Glomerular endothelial cell (primary cell): ENCODE measurements at places on chromosomes 7 and 10. TPM values are rescaled to one million over a fixed set of nuclear protein-coding genes. Genes with fewer than 3 reads are reported as not detected.

OR2A7 gene
- 1.5 TPM in 1 of 2 replicates, not detected in the other for total RNA-seq

GRCh38 chr10:33189363-33189762, 145.1 kb downstream of the NRP1 start:
- no peak for DNase-seq

DNA sequence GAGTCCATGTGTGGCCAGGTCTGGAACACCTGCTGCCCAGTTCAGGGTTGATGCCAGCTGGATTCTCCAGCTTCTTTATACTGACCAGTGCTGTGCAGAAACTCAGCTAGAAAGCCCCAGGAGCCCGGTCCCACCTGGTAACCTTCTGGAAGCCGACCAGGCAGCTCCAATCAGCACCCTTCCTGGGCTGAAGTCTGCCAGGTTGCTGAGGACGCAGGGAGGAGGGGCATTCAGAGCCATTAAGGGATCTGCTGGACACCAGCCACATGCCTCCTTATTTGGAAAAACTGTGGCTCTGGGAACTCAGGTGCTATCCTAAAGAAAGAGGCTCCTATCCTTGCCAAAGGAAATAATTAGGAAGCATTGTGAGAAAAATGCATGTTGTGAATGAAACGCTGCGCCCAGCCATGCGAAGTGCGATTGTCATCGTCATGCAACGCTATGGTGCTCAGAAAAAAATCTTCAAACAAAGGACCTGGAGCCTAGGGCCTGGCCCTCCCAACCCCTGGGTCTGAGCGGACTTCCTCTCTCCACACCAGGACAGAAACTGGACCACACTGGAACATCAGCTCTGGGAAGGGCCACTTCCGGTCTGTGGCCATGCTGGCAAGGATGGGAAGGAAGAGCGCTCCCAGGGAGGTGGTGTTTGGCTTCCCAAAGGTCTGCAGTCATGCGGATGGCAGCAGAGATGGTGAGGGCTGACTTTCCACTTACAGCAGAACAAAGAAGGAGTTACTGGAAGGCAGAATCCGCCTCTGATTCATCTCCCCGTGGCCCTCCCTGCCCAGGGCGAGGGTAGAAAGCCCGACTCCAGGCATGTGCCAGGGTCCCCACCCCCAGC, 90.1 kb downstream of the FAM53B start:
- DNase-seq = no peak

SUN3 gene
- 0.64 TPM in 1 of 2 replicates, not detected in the other for total RNA-seq

DNA sequence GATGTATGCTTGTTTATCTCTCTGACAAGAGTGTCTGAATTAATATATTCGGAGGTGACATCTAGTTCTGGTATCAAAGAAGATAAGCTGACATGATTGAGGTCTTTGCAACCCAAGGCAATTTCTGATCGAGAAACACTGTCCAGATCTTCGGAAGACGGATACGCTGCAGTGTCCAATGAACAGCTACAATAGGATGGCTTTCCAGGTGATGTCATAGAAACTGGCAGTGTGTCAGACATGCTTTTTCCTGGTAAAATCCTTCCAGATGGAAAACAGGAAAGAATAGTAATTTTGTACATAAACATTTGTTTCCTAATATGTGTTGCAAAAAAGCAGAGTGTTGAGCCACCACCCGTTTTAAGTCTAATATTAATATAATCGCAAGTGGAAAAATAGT, 33.4 kb downstream of the VWDE start:
- DNase-seq = no peak

GRCh38 chr7:126727930-126728391, 524.8 kb downstream of the GRM8 start:
- no peak for DNase-seq

PCLO gene
- total RNA-seq = 0.68 and 1.4 TPM in 2 replicates

NPY4R2 gene
- 0.29 TPM in 1 of 2 replicates, not detected in the other for total RNA-seq

RTKN2 gene
- total RNA-seq = 0.29 TPM in 2 replicates

DNA sequence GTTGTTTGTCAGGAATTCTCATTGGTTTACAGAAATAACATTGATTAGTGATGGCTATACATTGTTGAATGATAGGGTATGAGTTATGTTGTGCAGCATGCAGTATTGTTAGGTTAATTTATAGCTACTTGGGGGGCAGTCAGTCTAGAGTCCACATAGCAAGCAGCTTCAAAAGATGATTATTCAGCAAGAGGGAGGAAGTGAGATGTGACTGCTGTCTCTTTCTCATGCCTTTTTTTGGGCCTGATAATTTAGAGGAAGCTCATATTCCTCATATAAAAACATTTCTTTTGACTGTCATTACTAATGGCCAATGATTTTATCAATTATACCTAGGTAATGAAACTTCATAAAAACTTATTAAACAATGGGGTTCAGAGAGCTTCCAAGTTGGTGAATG, 3.4 kb upstream of the TBRG4 start:
- DNase-seq = no peak

NRCAM gene
- 14.8 and 20.1 TPM in 2 replicates for total RNA-seq

ABCC2 gene
- 0.10 and 0.70 TPM in 2 replicates for total RNA-seq

DNA sequence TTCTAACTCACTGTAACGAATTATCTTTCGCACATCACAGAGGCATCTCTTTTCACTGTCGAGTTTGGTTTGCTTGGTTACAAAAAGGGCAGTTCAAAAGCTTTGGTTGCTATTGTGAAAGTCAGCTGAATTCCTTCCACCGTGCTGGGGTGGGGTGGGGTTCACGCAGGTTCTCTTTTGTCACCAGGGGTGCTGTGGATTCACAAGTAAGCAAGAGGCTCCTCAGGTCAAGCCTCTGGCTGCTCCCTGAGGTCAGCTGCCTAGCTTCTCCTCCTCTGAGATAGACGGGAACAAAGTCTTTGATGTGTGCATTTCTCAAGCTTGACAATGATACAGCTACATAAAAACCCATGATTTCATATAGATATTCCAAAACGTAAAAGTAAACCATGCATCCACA, 47.7 kb downstream of the EGFR start:
- DNase-seq = no peak

DNA sequence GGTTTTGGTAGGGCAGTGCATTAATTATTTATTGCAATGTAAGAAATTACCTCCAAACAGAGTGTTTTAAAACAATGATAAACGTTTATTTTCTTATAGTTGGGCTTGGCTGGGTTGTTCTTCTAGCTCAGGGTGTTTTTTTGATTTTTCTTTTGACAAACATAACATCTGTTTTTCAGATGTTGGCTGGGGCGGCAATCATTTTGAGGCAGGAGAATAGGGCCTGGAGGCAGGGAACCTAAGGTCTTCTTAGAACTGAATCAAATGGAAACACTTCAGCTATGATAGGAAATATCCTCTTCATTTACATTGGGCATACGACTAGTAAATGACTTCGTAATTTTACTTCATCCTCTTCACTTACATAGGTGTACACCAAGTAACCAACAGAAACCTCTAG, 47.4 kb upstream of the NAMPT start:
- no peak for DNase-seq

DNA sequence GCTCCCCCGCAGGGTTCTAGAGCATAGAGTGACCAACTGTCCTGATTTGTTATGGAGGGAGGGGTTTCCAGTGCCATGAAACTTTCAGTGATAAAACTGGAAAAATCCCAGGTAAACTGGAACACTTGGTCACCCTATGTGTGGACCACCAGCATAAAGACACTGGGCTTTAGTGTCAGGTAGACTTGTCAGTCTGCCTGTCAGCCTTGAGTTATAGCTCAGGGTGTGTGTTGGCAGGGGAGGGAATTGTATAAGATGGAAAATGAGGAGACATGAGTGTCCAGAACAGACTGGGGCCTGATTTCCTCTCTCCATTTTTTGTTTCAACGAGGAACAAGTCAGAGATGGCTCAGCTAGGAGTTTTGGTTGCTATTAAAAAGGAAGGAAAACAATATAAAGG, 10.2 kb upstream of the EFCAB10 start:
- DNase-seq = no peak

GRCh38 chr7:151383638-151384351, 26.0 kb downstream of the WDR86 start:
- DNase-seq = no peak

DNA sequence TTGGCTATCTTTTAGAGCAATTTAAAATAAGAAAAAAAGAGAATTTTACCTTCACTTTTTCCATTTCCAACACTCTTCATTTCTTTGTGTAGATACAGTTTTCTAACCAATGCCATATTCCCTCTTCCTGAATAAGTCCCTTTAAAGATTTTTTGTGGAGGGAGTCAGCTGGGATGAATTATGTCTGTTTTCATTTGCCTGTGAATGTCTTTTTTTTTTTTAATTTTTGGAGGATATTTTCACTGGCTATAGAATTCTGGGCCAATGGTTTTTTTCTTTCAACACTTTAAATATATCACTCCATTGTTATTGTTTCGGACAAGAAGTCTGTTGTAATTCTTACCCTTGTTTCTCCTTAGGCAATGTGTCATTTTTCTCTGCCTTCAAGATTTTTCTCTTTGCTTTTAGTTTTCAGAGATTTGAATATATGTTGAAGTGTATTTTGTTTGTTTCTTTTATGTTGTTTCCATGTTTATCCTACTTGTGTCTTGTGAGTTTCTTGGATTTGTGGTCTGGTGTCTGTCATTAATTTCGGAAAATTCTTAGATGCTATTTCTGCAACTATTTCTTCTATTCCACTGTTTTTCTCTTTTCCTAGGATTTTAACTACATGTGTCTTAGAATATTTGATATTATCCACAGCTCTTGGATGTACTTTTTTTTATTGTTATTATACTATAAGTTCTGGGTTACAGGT, 20.0 kb upstream of the CXCL12 start:
- DNase-seq = no peak

- no peak for DNase-seq
Measured at GRCh38 chr7:145252031-145252430, 416.2 kb upstream of the TPK1 start.

DNA sequence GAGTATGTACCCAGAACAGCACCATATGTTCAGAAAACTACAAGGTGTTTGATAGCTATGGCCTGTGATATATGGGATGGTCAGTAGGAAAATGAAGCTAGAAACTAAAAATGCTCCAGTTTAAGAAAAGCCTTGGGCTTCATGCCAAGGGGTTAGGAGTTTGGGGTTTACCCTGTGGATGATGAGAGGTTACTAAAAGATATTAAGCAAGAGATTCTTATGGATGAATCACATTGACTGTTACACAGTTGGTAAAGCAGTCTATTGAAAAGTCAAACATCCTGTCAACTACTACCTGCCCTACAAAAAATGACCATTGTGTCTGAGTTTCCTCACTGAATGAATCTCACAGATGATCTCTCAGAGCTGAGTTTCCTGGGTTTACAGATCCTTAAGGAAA, 166.2 kb upstream of the INHBA start:
- no peak for DNase-seq

MCM10 gene
- total RNA-seq = 2.9 and 13.2 TPM in 2 replicates

ADRA2A gene
- total RNA-seq = 0.48 and 2.0 TPM in 2 replicates

GRCh38 chr10:42982891-42983506, 93.9 kb upstream of the RET start:
- DNase-seq = no peak

- DNase-seq = no peak
Measured at GRCh38 chr7:151710121-151710640, 166.7 kb downstream of the PRKAG2 start.

PDE1C gene
- 1.9 and 2.6 TPM in 2 replicates for total RNA-seq

GRCh38 chr7:52447581-52448180, 587.8 kb upstream of the POM121L12 start:
- no peak for DNase-seq

- no peak for DNase-seq
Measured at GRCh38 chr10:80530251-80530650, 7.5 kb upstream of the SH2D4B start.

NME8 gene
- not detected in 2 replicates for total RNA-seq

- DNase-seq = no peak
Measured at GRCh38 chr10:16182688-16183087, 254.1 kb upstream of the PTER start.

DNA sequence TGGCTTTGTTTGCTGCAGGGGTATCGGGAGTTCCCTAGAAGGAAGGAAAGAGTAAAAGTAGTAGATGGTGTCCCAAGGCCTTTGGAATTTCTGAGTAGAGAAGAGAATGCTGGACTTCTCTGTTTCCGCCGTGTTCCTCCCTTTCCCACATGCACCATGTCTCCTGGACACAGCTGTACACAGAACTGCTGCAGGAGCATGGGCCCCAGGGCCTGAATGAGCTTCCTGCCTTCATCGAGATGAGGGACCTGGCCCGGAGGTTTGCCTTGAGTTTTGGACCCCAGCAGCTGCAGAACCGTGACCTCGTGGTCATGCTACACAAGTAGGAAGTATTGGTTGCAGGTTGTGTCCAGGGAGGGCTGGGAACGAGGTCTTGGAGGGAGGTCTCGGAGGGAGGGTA, 15.3 kb upstream of the PVRIG start:
- DNase-seq = no peak

DNA sequence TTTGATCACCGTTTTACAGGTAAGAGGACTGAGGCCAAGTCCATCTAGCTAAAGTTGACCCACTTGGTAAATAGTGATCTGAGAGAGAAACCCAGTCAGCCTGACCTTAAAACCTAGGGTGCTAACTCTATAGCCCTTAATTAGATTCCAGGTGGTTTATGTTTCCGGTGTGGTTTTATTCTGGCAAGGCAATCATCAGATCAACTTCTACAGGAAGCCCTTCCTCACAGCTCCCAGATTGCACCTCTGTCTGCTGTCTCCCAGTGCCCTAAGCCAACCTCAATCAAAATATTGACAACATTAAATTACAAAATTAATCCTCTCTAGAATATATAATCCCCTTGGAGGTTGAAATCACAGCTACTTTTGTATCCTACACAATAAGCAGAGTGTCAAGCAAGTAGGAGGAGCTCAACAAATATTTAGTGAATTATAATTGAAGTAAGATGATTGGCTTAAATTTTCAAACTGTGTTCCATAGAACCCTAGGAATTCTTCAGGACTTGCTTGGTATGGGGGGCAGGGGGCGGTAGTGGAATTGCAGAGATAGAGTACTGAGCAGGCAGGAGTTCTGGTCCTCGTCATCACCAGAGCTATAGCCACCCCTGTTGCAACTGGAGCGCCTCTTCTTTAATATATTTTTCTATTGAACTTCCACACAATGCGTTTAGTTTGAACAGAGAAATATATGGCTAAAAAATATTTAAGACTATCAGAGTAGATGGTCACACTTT, 692.8 kb upstream of the LRRN3 start:
- DNase-seq = no peak

DNA sequence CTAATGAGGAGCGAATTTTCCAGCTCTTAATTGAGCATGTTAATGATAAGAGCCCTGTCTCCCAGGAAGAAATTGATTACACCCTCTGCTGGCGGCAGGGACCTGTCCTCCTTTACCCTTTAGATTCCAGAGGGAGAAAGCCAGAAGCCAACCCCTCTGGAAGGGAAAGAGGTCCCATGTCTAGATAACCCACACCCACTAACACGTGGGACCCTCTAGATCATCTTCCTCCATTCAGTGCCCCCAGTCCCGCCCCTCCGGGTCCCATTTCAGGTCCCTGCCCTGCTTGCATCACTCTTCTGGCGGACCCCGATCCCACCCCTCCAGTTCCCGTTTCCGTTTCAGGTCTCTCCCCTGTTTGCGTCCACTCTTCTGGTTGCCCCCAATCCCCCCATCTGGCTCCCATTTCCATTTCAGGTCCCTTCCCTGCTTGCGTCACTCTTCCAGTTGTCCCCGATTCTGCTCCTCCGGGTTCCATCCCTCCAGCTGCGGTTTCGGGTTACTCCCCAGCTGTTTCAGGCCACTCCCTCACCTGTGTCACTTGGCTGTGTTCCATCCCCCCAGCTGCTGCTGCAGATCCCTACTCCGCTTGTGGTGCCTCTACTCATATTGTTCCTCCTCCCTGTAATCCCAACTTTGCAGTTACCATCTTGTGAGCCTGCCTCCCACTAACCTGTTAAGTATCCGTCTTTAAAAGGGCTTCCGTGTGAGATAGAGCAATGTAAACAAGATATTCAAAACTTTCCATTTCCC, 202.4 kb downstream of the SH2D4B start:
- no peak for DNase-seq

- DNase-seq = no peak
Measured at GRCh38 chr10:78408671-78409472, 375.2 kb downstream of the RPS24 start.
